Fibroblast of villous mesenchyme (primary cell): ENCODE measurements at places on chromosomes 7 and 10.

GRCh38 chr10:51170518-51171245 is 96.4 kb downstream of the PRKG1 start:
- DNase-seq = no peak

- DNase-seq = no peak
These were observed 114.2 kb upstream of the FAM180A start for GRCh38 chr7:135862586-135863340.

DNA sequence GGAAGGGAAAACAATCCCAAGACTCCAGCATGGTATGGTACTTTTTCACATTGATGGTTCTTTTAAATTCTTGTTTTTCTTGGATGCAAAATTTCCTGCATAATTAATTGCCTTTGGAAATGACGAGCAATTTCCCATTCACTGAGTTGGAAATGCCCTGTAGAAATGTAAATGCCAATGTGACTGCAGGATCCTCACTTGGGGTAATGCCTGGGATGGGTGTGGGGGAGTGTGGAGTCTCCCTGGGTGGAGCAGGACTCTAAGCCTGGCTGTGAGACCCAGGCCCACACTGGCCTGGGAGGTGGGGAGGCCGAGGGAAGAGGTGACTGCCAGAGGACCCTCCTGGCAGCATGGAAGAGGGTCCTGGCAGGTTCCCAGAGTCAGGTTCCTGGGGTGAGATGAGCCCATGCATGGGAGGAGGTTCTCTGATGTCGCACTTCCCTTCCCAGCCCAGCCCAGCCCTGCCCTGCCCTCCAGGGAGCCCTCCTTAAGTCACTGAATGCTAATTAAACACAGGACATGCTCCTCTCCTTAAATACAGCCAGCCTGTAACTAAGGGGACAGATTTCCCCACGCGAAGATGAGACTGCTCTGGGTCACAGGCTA is 157.9 kb downstream of the GFRA1 start:
- no peak for DNase-seq

DNA sequence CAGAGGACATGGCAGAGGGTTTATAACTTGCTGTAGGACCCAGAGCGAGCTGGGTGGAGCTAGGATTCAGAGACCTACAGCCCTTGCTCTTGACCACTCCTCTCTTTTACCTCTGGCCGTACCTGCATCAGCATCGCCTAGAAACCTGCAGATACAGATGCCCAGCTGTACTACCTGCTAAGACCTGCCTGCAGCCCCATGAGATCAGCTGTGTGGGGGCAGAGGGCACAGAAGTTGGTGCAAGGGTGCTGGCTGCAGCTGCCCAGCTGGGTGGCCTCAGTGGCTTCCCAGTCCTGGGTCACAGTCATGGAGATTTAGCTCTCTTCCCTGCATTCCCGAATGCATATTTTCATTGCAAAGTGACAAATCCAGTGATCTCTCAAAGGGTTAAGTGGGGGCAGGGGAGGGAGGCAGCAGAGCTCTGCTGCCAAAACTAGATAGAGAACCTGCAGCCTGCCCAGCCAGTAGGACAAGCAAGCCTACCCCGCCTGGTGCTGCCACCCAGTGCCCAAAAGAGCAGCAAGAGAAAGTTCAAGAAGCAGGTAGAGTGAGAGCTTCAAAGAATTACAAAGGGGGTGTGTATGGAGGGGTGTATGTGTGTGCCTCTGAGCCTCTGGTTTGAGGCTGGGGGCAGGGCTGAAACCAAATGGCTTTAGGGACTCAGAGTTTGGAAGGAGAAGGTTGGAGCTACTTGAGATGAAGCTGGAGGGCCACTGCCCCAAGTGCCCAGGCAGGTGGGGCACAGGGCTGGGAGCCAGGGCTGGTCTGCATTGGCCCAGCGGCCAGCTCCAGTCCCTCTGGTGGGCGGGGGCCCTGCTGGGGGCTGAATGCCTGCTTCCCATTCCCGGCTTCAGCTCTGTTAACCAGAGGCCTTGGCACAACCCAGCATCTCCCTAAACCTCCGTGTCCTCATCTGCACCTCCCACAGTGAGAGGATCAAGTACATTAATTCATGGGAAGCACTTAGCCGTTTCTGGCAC is 6.9 kb downstream of the FAM241B start:
- DNase-seq = no peak

GRCh38 chr10:43252166-43252782 is 14.6 kb downstream of the RASGEF1A start:
- no peak for DNase-seq

GRCh38 chr10:17213646-17214349 is 12.3 kb upstream of the TRDMT1 start:
- DNase-seq = no peak

GRCh38 chr10:124724279-124725027 is 19.7 kb downstream of the FAM53B start:
- no peak for DNase-seq

- no peak for DNase-seq
These were observed 254.6 kb downstream of the OTUD1 start for GRCh38 chr10:23693501-23693901.

DNA sequence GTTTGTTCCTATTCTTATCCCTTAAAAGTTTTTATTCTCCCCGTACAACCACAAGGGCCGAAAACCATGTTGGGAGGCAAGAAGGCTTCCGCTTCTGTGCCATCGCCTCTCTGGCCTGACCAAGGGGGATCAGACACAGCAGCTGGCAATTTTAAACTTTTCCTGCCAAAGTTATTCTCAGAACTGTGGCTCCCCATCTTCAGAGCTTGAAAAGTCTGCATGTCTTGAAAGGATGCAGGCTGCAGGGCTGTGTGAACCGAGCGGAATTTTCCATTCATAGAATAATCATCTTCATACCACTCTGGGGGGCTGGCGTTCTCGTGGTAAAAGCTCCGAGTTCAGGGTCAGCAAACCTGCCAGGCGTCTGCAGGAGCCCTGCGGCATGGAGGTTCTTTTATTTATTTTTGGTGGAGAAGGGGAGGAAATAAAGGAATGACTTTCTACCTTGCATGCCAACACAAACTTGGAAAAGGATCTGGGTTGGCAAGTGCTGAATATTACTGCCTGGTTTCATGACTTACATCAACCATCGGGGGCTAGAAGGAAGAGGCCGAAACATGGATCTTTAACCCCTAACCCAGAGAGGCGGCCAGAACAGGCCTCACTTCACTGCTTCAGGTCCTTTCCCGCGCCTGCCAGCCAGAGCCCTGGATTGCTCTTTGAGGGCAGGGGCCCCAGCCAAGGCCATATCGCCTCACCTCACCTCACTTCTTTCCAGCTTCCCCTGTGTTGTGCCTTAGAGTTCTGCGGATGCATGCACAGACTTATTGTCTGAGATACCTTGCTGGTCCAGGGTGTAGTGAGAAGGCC is 3.0 kb upstream of the NANOS1 start:
- DNase-seq = no peak

- DNase-seq = no peak
These were observed 83.3 kb downstream of the CTBP2 start for GRCh38 chr10:125076891-125077541.

DNA sequence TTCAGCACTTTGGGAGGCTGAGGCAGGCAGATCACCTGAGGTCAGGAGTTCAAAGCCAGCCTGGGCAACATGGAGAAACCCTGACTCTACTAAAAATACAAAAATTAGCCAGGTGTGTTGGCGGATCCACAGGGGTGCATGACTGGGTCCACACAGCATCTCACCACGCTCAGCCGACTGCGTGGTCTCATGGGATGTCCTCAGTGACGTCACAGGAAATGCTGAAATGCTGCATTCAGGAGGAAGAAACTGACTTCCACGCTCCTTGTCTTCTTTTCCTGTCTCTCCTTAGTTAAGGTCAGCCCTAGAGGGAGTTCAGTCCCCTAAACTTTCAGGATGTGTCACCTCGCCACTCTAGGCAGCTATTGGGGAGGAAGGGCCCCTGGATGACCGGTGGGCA is 42.9 kb downstream of the XRCC2 start:
- DNase-seq = no peak

- DNase-seq = no peak
These were observed 35.3 kb downstream of the TRRAP start for GRCh38 chr7:98913612-98914011.

DNA sequence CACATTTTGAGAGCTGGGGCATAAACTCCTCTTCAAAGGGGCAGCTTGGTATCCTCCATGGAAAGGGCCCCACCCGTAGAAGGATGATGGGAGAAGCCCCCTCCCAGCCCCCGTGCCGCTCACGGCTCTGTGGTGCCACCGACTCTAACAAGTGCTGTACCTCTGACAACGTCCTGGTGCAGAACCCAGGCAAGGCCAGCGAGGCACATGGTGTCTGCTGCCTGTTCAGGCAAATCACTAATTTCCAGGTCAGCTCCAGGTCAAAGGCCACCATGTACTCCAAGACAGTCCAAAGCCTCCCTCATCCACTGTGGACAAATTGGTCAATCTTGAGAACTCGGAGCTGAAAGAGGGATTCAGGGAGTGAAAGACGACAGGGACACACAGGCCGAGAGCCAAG is 11.4 kb upstream of the CNPY1 start:
- DNase-seq = no peak

DNA sequence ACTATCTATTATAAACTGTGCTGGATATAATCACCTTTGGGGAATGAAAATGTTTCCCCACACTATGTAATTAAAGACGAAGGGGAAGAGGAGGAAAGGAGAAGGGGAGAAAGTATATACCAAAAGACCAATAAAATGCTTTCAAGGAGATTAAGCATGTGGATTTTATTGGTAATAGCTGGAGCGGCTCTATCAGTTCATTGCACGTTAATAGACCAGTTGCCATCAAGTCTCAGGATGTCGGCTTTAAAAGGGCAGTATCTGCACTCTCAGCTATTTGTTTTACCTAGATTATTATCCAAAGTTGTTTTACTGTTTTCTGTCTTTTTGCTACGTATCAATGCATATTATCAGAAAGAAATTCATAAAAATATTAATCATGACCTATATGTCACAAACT is 9.0 kb downstream of the ETV1 start:
- peak; percentile 37 for DNase-seq

DNA sequence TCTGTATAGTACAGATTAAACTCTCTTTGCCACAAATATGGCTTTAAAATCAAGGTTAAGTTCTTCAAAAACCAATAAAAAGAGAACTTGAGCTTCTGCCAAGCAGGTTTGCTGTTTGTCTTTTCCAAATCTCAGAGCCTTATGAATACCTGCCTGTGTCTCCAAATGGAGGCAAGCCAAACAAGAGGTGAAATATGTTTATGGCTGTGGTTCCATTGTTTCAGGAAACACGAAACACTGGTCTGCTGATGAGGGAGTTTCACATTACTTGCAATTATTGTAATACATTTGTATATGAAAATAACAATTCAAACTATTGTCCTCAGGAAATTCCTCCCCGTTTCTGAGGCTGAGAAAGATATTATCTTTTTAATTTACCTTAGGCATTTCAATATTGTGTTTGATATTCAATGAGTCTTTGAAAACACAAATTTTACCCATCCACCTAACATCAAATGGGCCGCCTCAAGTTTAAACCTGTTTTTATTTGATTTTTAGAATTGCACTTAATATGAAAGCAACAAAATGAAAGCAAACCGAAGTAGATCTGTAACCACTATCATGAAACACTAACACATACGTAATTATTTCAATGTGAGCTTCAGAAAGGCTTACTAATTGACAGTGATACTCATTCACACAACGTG is 359.3 kb downstream of the HGF start:
- DNase-seq = peak; percentile 14

DNA sequence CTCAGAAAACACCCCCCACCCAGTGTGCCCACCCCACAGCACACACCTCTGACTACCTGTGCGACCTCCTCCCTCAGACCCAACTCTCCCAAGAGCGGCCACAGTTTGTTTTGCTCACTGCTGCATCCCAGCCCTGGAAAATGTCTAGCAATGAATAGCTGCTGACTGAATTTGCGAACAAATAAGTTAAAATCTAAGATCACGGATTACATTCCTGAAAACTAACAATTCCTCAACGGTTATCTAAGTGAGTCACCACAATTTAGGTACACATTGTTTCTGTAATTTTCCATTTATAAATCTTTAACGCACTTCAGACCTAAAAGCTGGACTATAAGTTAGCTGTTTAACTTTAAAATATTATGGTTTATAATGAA is 235.2 kb downstream of the ZMYND11 start:
- DNase-seq = peak; percentile 55

DNA sequence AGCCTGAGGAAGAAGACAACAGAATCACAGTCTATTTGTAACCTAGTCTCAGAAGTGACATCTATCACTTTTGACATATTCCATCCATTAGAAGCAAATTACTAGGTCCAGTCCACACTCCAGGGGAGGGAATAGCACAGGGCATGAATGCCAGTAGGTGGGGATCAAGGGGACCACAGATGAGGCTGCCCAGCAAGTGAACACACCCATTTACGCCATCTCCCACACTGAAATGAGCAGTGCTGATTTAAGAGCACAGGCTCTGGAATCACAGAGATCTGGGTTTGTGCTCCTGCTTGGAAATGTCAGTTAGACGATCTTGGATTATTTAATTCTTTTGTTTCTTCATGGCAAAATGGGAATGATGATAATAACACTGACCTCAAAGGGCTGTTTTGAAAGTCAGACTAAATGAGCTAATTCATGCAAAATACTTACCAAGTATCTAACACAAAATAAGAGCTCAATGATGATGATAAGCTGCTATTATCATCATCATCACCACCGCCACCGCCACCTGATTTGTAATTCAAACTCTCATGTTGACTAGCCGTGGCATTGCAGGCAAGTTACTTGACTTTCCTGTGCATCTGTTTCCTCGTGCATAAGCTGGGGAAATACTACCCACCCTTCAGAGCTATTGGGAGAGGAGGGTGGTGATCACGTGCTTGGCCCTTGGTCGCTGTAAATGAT is 138.9 kb upstream of the KLF14 start:
- peak; percentile 52 for DNase-seq

DNA sequence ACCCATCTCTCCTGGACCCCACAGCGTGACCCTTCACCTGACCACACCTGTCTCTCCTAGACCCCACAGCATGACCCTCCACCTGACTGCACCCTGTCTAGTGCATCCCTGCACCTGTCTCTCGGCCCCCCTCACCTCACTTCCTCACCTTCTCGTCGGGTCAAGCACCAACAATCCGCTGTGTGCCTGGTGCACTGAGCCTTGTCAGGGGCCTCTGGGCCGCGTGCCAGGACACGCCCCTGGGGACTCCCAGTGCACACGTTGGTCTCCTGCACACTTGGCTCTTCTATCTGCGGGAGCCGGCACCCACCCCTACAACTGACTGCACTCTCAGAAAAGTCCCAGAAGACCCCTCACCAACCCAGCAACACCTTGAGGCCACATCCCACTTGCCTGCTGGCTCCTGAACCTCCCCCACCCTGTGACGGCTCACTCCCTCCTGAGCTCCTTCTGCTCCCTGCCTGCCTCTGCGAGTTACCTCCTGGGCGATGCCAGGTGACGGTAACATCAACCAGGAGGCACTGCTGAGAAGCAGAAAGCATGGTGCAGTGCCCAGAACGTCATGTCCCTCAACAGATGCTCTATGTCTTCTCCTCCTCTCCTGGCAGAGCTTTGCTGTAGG is 147.6 kb downstream of the DIP2C start:
- no peak for DNase-seq
